ENCODE measurements at places on chromosomes 1 and 21.

- no peak for DNase-seq
Measured at GRCh38 chr1:226731257-226731893, 7.7 kb downstream of the ITPKB start.

- DNase-seq, result no peak
Measured at GRCh38 chr1:87594736-87595383, 266.2 kb downstream of the LMO4 start.

DNA sequence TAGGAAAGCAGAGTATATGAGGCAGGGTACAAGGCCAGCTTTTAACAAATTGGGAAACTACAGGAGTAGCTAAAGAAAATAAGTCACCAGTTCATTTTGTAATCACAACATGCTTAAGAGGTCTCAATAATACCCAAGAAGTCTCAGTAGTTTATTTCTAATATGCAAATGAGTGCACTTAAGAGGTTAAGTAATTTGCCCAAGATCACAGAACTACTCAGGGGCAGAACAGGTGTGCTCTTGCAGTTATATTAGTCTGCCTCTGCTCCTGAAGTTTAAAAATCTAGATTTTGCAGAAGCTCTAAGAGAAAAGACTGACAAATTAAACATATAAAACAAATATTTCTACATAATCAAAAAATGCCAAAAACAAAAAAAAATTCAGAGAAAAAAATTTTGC lies 6.9 kb downstream of the EPS15 start:
- no peak for DNase-seq

DNA sequence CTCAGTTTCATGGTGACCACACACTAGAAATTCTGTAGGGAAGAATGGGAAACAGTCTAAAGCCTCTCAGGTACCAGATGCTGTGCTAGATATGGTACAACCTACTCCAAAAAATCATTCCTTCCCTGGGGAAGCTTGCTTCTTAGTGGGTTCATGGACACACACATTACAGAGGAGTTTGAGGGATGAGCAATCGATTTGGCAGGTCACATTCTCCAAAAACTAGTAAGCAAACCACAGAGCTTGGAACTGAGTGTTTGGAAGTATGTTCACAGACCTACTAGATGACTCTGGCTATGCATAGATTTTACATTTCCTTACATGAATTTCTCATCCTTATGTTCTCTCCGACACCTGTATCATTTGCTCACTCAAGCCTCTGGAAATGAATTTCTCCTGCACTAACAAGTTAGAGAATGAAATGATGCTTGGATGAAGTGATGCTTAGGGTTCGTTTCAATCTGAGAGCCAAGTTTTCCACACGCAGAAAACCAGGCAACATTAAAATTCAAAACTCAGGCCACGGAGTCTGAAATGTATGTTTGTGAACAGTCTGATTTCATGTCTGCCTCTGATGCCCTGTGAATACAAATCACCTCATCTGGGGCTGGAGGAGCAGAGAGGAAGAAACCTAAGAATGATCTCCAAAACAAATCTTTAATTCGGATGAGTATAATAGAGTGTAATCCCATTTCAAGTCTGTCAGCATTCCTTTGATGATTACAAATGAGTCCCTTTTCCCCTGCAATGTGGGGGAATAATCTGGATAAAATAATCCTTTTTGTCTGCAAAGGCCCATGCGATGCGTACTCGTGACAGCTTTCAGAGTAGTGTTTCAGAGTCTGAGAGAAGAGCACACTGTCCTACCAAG lies 11.0 kb downstream of the EVA1C start:
- DNase-seq, result no peak

GRCh38 chr1:232579466-232579865 lies 50.5 kb downstream of the SIPA1L2 start:
- DNase-seq, result no peak

- no peak for DNase-seq
Measured at GRCh38 chr1:157142765-157143423, 4.7 kb upstream of the ETV3 start.

- no peak for DNase-seq
Measured at GRCh38 chr1:25150985-25151495, 81.3 kb downstream of the SYF2 start.

GRCh38 chr1:226128487-226129075 lies 58.0 kb downstream of the ACBD3 start:
- no peak for DNase-seq

Data from hematopoietic multipotent progenitor cell treated with erythropoietin and hydrocortisone succinate and interleukin-3 and kit ligand, for 17 days (in vitro differentiated cells).